Tibial artery (tissue), 4 donors: ENCODE measurements at places on chromosomes 12 and 14.

DNA sequence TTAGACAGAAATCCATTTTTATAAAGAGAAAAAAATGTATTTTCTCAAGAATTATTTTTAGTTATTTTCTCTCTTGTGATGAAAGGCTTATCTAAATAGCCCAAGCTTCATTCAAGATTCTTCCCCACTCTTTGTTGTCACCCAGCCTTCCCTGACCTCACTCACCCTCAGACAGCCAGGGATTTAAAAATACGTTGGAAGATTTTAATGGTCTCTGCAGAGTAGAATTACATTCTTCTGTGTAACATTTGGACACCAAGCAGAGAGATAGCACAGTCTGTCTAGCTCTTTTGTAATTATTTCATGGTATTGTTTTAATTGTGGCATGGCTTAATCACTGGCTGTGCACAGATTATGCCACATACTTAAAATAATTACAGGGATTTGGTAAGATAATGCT lies 130.3 kb downstream of the IGF1 start:
- H3K27ac ChIP-seq: no peak overlapping the region
- no peaks in the 10 kb centered on the region for H3K27me3 ChIP-seq
- H3K36me3 ChIP-seq: no peaks in the 10 kb centered on the region
- no peak for DNase-seq
- H3K4me3 ChIP-seq: no peak overlapping the region

GRCh38 chr14:25953532-25954139 lies 644.2 kb downstream of the NOVA1 start:
- no peak overlapping the region for H3K27ac ChIP-seq
- H3K36me3 ChIP-seq: no peaks in the 10 kb centered on the region

DNA sequence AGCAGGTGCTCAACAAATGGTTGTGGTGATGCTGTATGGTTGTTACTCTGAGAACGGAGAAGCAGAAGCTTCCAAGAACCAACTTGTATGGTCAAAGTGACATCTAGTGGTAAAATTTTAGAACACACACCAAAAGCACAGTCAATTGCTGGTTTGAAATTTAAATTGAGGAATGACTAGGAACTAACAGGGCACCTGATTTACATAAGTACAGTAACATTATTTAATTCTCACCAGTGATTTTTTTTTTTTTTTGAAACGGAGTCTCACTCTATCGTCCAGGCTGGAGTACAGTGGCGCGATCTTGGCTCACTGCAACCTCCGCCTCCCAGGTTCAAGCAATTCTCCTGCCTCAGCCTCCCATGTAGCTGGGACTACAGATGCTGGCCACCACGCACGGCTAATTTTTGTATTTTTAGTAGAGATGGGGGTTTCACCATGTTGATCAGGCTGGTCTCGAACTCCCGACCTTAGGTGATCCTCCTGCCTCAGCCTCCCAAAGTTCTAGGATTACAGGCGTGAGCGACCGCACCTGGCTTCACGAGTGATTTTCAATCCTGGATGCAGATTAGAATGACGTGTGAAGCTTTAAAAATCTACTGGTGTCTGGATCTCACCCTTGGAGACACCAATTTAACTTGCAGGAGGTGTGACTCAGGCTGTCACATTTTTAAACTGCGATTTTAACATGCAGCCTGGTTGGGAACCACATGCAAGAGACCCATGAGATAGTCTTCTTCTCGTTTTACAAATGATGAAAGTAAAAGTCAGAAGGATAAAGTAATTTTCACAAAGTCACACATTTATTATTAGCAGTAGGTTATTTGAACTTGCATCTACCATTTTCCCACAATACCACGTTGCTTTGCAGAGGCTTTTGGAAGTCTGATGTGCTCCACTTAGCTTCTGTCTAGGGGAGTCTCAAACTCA lies 14.1 kb upstream of the NUMB start:
- H3K27ac ChIP-seq: no peak overlapping the region
- H3K4me1 ChIP-seq: no peaks in the 10 kb centered on the region
- H3K27me3 ChIP-seq: peaks cover 5% of the 10 kb centered on the region
- DNase-seq: no peak
- no peaks in the 10 kb centered on the region for H3K36me3 ChIP-seq
- H3K4me3 ChIP-seq: no peak overlapping the region

DNA sequence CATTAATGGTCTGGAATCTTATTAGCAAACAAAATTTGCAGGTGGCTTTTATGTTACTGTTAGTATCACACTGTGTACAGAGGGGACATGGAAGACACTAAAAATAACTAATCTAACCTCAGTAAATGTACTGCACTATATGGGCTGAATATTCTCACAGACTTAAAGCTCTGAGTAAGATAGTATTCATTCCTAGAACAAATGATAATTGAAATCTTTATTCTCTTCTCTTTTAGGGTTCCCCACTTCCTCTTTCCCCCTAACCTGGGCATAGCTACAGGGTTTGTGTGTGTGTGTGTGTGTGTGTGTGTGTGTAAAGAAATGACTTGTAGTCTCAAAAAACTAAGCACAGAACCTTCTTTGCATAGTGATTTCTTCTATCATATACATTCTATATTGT lies 21.4 kb upstream of the HECTD1 start:
- no peak overlapping the region for H3K4me3 ChIP-seq
- DNase-seq: no peak
- H3K4me1 ChIP-seq: no peaks in the 10 kb centered on the region
- H3K27ac ChIP-seq: no peak overlapping the region

DNA sequence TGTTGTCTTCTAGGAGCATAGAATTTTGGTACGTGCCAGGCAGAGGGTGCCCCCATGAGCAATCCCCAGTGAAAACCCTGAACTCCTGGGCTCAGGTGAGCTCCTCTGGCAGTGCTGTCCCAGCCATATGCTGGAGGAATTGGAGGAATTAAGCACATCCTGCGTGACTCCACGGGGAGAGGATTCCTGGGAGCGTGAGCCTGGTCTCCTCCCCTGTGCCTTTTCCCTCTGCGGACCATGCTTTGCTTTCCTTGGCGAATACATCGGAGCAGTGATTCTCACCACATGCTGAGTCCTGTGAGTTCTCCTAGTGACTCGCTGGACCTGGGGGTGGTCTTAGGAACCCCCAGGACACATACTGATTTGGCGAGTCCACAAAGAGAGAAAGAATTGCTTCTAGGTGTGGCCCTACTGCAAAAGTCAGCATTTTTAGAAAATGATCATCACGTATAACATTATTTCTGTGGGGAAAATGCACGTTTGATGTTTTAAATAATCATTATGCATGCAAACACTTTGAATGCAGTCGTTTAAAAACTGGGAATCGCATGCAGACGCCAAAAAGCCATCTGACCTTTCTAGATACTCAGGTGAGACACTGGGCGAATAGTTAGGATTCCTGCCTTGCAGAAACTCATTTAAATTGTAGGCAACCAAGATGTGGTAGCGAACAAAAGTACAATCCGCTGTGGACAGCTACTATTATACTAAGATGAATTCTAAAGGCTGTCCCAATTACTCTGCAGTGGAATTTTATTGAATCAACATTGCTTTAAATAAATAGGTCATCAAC lies 370.9 kb downstream of the TMEM132D start:
- DNase-seq: no peak
- no peak overlapping the region for H3K27ac ChIP-seq
- no peak overlapping the region for H3K4me3 ChIP-seq
- H3K27me3 ChIP-seq: no peaks in the 10 kb centered on the region
